ENCODE measurements at places on chromosomes 2 and 18. TPM values are rescaled to one million over a fixed set of nuclear protein-coding genes. Genes with fewer than 3 reads are reported as not detected.

The COL5A2 gene
- total RNA-seq = 62.6 TPM

The AFF3 gene
- 20.9 TPM for total RNA-seq

The RAD51AP2 gene
- total RNA-seq = 0.16 TPM

The MYO3B gene
- not detected for total RNA-seq

GRCh38 chr2:78024996-78025395 is 502.8 kb upstream of the LRRTM4 start:
- no peak for DNase-seq

DNA sequence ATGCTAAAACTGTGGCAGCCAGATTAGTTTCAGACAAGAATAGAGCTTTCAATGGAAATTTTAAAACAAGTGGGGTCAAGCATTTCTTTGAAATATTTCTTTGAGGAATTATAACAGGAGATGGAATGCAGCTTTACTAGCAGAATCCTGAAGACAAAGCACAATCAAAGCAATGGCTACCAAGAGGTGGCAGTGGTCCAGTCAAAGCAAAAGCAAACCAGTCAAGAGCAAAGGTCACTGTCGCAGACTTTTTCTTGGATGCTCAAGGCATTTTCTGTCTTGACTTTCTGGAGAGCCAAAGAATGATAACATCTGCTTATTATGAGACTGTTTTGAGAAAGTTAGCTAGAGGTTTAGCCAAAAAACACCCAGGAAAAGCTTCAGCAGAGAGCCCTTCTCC is 351.2 kb upstream of the DLGAP1 start:
- DNase-seq = no peak

The FAM124B gene
- total RNA-seq = not detected
